Mucosa of descending colon (tissue), 3 donors: ENCODE measurements at places on chromosomes 5 and 9.

GRCh38 chr5:124844371-124844920, 98.0 kb upstream of the ZNF608 start:
- no peak for DNase-seq

- peak; percentile 39 for DNase-seq
Observed at GRCh38 chr9:93826209-93826608, 128.9 kb downstream of the BARX1 start.

GRCh38 chr9:105554042-105554441, 3.9 kb upstream of the FKTN start:
- no peak for DNase-seq

GRCh38 chr5:136053336-136054141, 24.8 kb downstream of the TGFBI start:
- no peak for DNase-seq

DNA sequence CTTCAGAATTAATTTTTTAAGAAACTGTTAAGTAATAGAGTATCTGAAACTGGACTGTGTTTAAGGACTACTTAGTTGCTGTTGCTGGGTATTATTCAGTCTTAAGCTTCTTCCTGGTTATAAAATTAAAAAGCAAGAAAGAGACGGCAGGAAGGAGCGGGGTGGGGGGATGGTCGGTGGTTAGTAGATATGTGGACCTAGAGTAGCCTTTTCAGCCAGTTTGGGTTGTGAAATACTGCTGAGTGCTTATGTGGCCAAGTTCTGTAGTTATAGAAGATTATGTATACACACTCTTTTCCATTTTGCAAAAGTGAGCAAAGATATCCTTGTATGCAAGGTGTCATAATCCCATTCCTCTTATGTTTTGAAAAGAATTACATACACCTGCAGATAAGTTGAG, 28.5 kb downstream of the TRIO start:
- no peak for DNase-seq

DNA sequence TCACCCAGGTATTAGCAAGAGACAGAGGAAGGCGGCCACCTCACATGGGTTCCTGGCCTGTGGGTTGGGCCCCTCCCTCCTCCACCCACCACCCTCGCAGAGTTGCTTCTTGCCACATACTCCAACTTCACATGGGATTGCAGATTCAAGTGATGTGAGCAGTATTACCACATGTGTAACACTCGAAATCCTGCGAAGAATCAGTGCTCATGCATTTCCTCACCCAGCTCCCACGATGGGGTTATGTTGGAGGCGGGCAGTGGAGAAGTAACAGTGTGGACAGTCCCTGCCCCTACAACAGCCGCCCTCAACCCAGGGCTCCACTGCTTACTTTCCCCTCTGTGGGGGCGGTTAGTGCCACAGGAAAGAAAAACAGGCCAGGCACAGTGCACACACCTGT, 3.9 kb upstream of the FBP1 start:
- no peak for DNase-seq

- DNase-seq, result no peak
Observed at GRCh38 chr5:146015001-146015400, 78.6 kb downstream of the SH3RF2 start.

DNA sequence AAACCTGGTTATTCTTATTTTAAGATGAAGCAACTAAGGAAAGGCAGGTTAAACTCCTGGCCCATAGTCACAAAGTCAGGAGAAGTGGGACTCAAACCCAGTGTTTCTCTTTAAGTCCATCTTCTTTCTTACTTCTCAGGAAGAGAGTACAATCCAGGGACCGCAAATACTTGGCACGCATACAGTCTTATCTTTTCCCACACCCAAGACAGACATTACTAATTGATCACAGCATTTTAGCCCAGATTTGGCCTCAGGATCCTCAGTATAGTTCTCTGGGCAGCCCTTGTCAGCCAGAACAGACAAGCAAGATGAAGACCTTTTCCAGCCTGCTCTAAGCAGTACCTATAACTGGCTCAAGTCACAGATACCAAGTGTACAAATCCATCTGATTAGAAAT, 125.5 kb upstream of the RAI14 start:
- DNase-seq, result no peak

- DNase-seq, result no peak
Observed at GRCh38 chr9:7174301-7174700, 416.5 kb downstream of the KDM4C start.

- DNase-seq, result peak; percentile 75
Observed at GRCh38 chr9:137458194-137459151, 661 bp downstream of the NSMF start.

DNA sequence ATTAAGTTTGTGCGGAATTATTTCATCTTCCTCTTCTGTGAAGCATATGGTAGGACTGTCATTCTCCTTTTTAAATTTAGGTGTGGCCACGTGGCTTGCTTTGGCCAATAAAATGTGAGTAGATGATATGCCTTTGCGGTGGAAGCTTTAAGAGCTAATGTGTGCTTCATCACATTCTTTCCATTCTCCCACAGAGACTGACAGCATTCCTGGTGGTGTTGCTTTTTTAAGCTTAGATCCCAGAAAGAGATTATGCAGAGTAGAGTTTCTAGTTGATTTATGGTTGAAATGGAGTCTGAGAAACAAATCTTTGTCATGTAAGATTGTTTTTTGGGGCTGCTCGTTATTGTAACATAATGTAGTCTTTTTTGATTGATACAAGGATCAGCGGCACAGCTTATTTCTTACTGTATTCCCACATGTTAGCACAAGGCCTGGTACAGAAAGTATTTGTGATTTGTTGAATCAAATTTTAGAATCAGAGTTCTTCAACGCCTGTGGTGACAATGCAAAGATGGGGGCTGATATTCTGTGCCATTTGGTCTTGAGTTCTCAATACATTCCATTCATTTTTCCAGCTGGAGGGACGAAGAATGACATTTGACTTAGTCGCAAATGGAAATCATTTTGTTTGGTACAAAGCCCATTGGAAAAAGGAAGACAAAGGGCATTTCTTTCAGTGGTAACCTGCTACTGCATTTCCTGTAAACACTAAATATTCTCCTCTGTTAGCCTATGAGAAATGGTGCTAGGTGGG, 209.9 kb upstream of the VLDLR start:
- DNase-seq, result no peak

DNA sequence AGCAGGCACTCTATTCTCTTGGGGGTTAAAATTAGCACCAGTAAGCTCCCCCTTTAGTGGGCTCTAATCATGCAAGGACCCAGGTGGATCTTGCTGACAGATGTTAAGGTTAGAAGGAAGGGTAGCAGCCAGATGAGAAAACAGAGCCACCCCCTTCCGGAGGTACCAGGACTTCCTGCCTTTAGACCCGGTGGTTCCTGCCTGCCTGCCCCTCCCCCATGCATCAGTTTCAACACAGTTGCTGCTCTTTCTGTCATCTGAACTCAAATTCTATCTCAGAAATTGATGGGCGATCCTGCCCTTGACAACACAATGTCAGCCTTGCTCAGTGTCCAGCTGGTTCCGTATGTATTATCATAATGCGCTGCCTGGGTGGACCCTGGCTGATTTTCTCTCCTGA, 287.3 kb downstream of the EBF1 start:
- DNase-seq, result peak; percentile 62

- DNase-seq, result no peak
Observed at GRCh38 chr5:42970636-42971559, 69.2 kb downstream of the ANXA2R start.

GRCh38 chr9:105299190-105299854, 54.9 kb downstream of the SLC44A1 start:
- no peak for DNase-seq

DNA sequence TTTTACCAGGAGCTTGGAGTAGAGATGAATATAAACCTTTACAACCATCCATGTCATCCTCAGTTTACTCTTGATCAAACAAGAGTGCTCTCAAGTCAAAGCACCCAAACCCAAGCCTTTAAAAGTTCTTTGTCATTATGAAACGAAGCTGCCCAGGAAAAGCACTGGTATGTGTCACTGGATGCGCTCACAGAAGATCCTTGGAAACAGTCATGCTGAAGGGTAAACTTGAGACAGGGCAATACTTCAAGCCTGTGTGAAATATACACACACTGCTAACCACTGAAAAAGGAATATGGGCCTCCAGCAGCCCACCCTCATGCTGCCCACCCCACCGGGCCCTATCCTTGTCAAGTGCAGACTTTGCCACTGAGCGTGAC, 84.5 kb downstream of the PRRT1B start:
- DNase-seq, result no peak

DNA sequence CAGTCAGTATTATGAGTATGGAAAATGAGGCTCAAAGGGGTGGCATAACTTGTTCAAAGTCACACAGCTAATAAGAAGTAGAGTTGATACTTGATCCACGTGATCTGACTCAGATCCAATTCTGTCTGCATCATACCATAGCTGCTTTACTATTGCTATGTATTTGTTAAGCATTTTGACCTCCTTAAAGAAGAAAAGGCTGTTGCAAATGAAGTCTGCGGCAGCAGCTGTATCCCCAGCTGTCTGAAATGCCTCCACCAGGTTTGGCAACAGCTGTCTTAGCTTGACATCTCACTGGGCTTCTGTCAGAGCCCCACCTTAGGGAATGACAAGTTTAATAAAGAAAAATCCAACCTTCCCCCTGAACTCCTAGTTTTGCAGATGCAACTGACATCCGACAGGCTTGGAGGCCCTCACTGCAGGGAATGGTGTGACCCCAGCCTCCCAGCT, 75.6 kb upstream of the SLC44A1 start:
- DNase-seq, result no peak

- no peak for DNase-seq
Observed at GRCh38 chr5:110663525-110663924, 62.9 kb downstream of the TMEM232 start.

GRCh38 chr5:81925009-81925408, 46.8 kb upstream of the ATG10 start:
- DNase-seq, result no peak

DNA sequence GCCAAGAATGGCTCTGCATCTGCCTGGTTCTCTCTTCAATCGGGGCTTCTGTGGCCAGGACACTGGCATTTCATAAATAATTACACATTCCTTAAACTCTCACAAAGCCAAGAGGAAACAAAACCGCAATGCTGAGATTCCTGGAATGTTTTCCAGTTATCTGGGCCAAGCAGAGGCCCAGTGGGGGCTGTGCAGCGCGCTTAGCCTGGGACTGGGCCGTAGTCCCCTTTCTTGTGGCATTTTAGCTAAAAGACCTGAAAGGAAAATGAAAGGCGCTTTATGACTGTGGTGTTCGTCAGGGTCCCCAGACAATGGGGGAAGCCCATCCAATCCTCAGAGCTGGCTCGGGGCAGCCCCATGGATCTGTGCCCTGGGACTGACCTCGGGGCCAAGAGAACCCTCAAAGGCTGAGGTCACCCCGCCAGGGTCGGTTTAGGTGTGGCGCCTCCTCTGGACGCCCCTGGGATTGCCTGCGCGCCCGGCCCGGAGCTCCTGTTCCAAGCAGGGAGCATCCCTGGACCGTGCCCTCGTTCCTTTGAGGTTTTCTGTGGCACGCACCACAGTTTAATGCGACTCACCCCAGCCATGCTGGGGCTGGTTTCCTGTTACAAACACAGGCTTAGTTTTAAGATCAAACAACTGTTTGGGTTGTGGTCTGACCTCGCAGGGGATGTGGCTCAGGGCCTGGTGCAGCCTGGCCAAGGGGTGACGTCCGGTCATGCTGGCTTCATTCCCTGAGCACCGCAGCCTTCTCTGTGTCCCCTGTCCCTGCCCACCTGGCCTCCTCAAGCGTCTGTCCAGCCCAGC, 51.5 kb upstream of the NKD2 start:
- peak; percentile 57 for DNase-seq

DNA sequence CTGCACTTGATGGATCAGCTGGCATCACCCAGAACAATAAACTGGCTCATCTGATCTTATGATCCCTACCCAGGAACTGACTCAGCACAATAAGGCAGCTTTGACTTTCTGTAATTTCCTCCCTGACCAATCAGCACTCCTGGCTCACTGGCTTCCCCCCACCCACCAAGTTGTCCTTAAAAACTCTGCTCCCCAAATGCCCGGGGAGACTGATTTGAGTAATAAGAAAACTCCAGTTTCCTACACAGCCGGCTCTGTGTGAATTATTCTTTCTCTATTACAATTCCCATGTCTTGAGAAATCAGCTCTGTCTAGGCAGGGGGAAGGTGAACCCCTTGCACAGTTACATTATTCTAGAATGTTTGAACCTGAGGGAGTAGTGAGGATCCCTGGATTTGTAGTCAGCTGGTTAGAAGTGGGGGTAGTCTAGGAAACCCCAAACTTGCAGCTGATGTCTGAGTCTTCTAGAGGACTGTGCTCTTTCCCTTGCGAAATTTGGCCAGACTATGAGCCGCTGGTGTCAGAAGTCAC, 111.7 kb upstream of the NEK6 start:
- DNase-seq, result no peak

DNA sequence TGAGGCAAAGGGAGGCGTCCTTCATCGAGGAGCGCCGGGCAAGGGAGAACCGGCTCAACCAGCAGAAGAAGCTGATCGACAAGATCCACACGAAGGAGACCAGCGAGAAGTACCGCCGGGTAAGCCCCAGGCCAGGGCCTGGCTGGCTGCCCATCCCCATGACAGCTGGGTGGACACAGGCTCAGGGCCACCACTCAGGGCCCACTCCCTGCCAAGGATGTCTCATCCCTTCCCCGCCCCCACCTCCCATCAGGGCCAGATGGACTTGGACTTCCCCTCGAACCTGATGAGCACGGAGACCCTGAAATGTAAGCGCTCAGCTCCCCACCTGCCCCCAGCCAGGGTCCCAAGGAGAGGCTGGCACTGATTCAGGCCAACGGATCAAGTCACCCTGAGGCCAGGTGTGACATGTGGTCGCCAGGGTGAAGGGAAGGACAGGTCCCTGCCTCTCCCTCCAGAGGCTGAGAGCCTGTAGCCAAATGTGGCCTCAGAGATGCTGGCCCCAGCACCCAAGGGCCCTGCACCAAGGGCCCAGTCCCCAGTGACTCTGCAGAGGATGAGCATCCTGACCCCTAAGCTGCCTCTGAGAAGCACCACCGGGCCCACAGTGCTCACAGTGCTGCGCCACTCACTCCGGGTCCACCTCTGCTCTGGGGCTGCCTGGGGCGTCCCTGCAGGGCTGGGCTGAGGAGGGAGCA, 3.1 kb upstream of the RABL6 start:
- no peak for DNase-seq

DNA sequence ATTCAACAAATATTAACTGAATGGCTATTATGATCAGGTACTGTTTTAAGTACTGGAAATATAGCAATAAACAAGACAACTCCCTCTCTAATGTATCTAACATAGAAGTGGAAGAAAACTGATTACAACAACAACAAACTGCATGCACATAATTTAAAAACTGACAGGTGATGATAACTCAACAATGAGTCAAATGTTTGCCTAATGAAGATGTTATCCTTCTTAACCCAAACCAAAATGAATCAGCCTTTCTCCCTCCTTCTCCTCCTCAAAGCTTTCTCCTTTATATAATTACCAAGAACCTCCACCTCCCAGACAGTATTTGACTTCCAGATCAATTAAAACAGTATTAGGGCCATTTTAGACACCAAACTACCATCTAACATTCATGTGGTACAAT, 49.3 kb downstream of the RICTOR start:
- no peak for DNase-seq
